ENCODE measurements at places on chromosomes 12 and 14.

- DNase-seq = no peak
Measured at GRCh38 chr12:108995370-108995992, 25.4 kb downstream of the SVOP start.

- DNase-seq = no peak
Measured at GRCh38 chr12:3367750-3368444, 123.1 kb upstream of the PRMT8 start.

DNA sequence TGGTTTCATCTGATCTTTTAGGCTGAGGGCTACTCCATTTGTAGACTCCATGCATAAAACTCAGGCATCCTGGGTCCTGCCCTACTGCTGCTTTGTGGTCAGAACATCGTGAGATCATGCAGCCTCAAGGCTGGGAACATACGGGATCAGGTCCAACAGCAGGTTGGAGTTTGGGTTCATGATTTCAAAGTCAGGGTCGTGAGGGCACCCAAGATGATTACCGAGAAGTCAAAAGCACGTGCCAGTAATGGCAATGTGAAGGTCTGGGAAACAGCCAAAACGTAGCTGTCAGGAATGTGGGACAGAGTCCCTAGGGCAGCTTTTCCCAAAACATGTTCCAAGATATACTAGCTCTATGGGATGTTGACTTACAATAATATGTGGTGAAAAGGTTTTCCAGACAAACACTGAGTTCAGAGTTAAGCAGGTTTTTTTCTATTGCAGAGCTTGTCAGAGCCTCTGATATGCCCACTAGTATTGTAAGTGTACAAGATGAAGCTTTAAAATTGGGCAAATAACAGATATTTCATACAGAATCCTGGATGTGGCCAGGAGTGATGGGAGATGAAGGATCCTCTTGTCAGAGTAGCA is 130.3 kb upstream of the DNM1L start:
- no peak for DNase-seq

DNA sequence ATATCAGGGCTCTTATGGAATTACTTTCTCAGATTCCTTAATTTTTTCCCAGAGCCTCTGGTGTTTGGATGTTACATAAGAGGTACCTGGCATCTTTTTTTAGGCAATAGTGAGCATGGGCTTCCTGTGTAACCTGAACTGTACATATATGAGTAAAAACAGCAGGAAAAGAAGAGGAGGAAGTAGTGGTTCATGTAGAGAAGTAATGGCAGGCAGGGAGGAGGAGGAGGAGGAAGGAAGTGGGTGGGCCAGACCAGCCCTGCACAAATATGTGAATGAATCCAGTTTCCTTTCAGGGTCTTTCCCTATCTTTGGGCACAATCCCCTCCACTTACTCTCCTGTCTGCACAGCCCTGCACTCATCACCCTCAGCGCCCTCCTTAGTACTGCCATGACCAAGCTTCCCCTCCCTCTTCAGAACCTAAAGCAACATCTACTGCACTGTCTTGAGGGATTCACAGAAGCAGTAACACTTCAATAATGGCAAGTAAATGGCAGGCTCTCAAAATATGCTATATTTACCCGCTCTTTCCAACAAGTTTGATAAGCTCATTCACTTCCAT is 40.9 kb upstream of the GSG1 start:
- DNase-seq = no peak

- DNase-seq = no peak
Measured at GRCh38 chr14:100074431-100075100, 9.3 kb downstream of the EVL start.

GRCh38 chr14:73305499-73305898 is 68.2 kb downstream of the PAPLN start:
- DNase-seq = no peak

- DNase-seq = no peak
Measured at GRCh38 chr12:9049520-9050133, 60.3 kb downstream of the KLRG1 start.

- DNase-seq = no peak
Measured at GRCh38 chr14:104211215-104211614, 72.8 kb downstream of the KIF26A start.

- DNase-seq = no peak
Measured at GRCh38 chr12:50633955-50634354, 129.2 kb downstream of the DIP2B start.

GRCh38 chr12:19792028-19792427 is 352.7 kb downstream of the AEBP2 start:
- DNase-seq = no peak

- no peak for DNase-seq
Measured at GRCh38 chr12:130792821-130793553, 46.1 kb downstream of the STX2 start.
